CD4-positive, alpha-beta T cell treated with Interleukin-17A for 4 hours (primary cell): ENCODE measurements at places on chromosomes 6 and 20.

DNA sequence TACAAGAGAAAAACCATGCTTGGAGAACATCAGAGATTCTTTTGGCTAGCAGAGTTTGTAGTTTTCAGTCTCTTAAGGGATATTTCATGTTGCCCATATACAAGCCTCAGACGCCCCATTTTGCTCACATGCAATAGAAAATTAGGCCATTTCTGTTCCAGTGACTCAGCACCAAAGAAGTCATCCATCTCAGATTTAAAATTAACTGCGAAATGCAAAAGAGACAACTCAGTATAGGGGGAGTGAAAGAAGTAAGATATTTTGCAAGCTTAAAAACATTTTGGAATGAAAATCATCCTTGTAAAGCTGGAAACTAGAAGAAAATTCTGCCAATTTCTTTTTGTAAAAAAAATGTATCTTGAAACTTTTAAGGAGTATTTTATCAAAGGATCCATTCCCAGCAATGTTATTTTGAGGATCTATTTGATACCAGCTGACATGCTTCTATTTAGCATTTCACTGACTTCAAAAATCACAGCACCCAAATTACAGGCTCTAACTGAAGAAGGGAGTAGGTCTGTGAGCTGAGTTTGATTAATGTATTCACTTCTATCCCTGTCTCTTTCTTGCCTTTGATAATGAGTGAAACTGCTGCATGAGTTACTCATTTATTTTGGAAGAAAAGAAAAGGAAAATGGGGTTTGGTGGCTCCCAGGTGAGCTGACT lies 223.7 kb upstream of the SULF2 start:
- DNase-seq, result no peak

DNA sequence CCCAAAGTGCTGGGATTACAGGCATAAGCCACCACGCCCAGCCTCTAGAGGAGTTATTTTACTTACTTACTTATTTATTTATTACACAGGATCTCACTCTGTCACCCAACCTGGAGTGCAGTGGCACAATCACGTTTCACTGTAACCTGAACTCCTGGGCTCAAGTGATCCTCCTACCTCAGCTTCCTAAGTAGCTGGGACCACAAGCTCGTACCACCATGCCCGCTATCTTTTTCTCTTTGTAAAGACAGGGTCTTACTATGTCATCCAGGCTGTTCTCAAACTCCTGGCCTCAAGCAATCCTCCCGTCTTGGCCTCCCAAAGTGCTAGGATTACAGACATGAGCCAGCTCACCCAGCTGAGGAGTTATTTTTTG lies 1.6 kb upstream of the TRIB3 start:
- DNase-seq, result no peak

GRCh38 chr6:34526241-34526972 lies 29.7 kb downstream of the SPDEF start:
- DNase-seq, result peak; percentile 5

- no peak for DNase-seq
Observed at GRCh38 chr20:37681384-37682112, 12.3 kb upstream of the CTNNBL1 start.

GRCh38 chr6:46906776-46907175 lies 15.0 kb downstream of the ADGRF5 start:
- no peak for DNase-seq

DNA sequence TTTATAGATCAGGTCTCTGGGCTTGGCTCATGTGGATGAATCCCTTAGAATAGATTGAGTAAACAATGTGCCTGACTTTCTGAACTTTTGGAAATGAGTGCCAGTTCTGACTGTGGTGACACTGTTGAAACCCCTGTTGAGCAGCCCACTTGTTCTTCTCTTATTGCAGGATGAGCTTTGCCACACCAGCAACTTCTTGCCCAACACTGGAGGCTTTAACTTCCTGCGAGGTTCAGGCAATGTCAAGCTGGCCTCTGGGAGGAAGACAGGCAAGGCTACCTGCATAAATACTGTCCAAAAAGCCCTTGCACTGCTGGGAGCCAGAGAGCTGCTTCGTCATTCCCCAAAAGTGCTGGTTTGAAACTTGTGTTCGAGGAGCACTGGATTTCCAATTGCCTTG lies 32.8 kb upstream of the SMIM8 start:
- DNase-seq, result no peak
